Stimulated activated CD4-positive, alpha-beta T cell treated with anti-CD3 and anti-CD28 coated beads, TNF-alpha, amount 100 ng/mL, for 4 hours (primary cell): ENCODE measurements at places on chromosomes 11 and 22.

DNA sequence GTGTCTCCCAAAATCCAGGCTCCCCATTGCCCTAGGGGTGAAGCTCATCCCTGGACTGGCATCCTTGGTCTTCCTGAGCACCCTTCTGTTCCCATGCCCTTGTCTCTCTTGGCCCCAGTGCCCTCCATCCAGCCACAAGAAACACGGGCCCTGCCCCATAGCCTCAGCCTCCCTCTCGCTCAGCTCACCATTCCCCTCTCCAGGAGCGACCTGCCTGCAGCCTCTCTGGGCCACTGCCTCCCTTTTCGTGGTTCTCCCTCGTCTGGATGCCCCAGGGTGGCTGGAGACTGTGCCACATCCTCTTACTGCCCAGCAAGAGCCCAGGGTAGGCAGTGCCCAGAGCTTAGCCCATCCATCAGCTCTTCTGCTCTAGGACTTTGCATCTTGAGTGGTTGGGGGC lies 532.1 kb downstream of the TBC1D22A start:
- DNase-seq, result no peak

DNA sequence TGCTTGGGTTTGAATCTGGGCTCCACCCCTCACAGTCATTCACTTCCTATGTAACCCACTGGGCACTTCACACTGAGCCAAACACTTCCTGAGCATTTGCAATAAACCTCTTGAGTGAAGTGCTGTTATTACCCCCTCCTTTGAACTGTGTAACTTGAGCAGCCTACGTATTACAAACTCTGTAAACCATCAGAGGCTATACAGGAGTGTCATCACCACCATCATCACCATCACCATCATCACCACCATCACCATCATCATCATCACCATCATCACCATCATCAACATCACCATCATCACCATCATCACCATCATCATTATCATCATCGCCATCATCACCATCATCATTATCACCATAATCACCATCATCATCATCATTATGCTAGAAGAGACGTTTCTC lies 18.4 kb downstream of the RTL6 start:
- no peak for DNase-seq

- DNase-seq, result no peak
Observed at GRCh38 chr22:26648528-26649388, 8.6 kb upstream of the MIAT start.

- DNase-seq, result no peak
Observed at GRCh38 chr11:68460741-68461574, at the start of gene PPP6R3. Gene PPP6R3 (plus strand): TSS chr11:68460752. CDS start chr11:68537665, 76,913 bp downstream.

- no peak for DNase-seq
Observed at GRCh38 chr11:102582140-102582539, 43.0 kb downstream of the MMP20 start.

- no peak for DNase-seq
Observed at GRCh38 chr11:83249972-83250593, 36.1 kb downstream of the CCDC90B start.

- DNase-seq, result no peak
Observed at GRCh38 chr22:33940741-33941140, 20.5 kb upstream of the LARGE1 start.

DNA sequence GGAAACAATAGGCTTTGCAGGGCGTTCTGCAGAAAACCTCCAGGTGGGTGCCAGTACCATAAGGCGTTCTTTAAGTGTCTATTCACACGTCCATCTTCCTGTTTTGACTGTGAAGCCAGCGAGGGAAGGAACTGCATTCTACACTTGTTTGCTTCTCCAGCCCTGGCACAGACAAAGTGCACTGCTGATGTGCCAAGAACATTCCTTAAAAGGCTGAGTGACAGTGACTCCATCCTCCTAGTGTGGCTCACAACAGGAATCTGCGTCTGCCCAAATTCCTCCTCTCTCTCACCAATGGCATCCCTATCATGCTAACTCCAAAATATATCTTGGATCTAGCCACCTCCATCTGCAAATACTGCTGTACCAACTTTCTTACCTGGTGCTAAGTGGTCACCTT lies 407.4 kb upstream of the SYN3 start:
- DNase-seq, result no peak

- no peak for DNase-seq
Observed at GRCh38 chr11:77130763-77131513, 2.9 kb downstream of the MYO7A start.

DNA sequence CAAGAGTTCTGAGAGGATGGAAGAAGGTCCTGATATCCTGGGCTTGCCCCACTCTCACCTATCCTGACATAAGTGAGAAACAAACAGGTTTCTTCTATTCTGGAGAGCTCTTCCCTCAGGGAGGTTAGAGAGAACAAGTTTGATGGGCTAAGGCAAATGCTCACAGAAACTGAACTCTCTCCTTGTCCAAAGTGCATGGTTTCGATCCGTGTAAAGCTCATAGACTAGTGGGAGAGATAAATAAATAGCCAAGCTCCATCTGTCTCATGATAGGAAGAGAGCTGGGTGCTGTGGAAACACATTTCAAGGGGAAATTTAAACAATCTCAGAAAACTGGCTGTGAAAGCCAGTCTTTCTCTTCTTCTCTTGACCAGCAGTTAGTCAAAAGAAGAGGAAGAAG lies 459.5 kb upstream of the LARGE1 start:
- no peak for DNase-seq

GRCh38 chr11:44002191-44003093 lies 45.3 kb upstream of the ACCSL start:
- no peak for DNase-seq

DNA sequence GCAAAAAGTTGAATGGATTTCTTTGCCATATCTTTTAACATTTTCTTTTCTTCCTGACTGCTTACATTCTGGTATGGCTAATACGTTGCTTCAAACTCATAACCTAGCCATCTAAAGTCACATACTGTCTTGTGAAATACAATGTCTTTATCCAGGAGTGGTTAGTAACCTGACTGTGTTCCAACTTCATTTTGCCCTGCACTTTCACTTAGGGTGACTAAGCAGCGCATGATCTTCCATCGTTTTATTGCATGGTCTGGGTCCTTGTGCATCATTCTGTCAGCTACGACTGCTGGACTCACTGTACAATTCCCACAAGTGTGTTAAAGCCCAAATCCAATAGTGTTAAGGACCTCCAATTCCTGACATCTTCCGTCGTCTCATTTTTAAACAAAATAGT lies 403.2 kb downstream of the NTM start:
- DNase-seq, result no peak

DNA sequence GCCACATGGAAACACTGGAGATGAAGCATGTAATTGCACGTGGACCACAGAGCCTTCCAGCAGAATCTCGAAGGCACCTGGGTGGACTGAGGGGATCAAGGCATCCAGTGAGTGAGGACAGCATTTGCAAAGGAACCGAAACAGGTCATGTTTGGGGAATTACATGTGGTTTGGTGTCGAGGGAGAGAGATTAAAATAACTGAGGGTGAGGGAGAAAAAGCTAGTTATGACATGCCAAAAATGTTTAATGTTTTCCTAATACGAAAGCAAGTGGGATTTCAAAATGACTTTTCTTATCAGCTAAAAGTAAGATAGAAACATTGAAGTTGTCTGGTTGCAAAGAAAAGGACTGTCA lies 157.1 kb downstream of the BLID start:
- DNase-seq, result no peak
